ENCODE measurements at places on chromosomes 7 and 10. TPM values are rescaled to one million over a fixed set of nuclear protein-coding genes. Genes with fewer than 3 reads are reported as not detected.
A peak's percentile ranks its signal among the peaks of the same experiment; 100 is the strongest.

DNA sequence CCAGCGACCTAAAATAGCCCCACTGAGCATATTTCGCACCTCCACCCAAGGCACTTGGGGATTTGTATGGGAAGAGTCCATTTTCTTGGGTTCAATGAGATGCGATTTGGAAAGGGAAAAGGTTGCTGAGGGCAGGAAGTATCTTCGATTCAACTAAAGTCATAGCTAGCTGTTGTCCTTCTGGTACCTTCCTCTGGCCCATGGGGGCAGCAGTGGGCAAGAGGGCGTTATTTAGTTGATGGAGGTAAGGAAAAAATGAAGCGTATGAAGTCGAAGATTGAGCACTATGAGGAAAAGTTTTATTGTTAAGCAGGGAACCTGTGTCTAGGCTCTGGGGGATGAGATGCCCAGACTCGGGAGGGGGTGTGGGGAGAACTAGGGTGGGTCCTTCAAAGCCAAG, 135.4 kb downstream of the EVX1 start:
- no peak for DNase-seq

GRCh38 chr7:1909476-1909875, 239.4 kb downstream of the ELFN1 start:
- DNase-seq = no peak

GRCh38 chr10:3482200-3482993, 302.6 kb downstream of the KLF6 start:
- peak; percentile 50 for DNase-seq

DNA sequence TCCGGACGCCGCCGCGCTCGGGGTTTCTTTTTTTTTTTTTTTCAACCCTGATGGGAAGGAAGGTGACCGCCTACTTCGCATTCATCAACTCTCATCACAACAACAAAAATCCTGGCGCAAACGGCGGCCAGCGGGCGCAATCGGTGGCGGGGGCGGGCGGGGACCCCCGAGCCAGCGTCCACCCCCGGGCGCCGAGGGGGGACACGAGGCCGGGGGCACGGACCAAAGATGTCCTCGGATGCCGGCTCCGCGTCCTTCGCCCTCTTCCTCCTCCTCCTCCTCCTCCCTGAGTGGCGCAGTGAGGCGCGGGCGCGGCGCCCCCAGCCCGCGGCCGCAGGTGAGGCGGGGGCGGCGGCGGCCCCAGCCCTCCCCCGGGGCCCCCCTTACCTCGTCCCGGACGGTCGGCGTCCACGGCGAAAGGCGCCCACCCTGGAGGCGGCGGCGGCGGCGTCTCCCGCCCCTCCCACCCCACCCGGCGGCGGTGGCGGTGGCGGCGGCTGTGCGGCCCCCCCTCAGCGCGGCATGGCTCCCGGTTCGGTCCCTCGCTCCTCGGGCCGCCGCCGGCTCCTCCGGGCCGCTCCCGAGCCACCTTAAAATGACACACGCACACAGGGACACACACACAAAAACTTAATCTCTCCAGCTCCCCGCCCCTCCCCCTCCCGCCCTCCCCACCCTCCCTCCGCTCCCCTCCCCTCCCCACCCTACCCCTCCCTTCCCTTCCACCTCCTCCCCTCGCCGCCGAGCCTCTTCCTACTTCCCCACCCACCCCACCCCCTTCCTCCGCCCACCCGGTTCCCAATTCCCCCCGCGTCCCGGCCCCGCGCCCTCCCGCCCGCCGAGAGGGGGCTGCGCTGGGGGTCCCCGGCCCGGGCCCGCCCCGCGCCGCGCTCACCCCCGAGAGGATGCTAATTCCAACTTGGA, at the start of gene CTBP2:
Gene CTBP2, minus strand, starts transcription at position 632 of the 924 bp plus-strand sequence.
- peak; percentile 78 for DNase-seq

DNA sequence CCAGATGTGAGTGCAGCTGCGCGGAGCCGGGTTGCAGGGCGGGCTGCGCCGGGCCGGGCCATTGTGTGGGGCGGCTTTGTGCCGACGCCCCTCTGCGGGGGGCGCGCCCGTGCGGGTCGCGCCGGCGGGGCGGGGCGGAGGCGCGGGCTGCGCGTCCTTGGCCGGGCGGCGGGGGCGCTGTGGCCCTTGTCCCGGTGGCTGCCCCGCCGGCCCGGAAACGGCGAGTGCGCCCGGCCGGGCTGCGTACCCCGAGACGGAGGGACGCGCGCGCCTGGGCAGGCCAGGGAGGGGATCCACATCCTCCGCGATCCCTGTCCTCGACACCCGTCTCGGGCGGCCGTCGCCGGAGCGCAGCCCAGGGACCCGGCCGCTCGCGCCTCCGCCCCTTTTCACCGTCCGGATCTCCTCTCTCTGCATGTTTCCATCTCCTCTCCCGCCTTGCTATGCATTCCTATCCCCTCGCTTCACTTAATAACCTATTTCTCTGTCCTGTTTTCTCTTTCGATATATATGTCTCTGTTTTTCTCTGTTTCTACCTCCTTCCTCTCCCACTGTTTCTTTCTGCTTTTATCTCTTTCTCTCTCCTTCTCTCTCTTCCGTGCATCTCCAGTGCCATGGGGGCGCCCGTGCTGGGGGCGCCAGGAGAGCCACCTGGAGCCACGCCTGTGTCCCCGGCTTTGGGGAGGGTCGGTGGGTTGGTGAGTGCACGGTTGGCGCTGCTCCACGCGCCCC, 765 bp downstream of the PFKFB3 start:
- DNase-seq = peak; percentile 73

- DNase-seq = no peak
Measured at GRCh38 chr7:155864271-155864985, 52.2 kb upstream of the SHH start.

- no peak for DNase-seq
Measured at GRCh38 chr7:154917808-154918160, 85.1 kb downstream of the PAXIP1 start.

DNA sequence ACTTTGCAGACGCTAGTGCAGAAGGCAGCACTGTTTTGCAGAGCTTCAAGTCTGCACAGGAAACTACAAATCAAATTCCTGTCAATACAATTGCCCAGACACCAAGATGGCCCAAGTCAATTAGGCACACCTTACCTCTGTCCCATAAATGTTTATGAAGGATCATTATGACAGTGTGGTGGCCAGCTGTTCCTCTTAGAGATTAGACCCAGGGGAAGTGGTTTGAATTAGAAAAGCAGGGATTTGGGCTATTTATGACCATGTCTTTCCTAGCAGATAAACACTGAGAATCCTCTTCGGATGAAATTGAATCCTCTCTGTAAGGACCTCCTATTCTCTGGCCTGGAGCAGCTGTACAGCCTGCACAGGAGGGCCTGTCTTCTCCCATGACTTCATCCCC, 9.9 kb upstream of the NEUROG3 start:
- DNase-seq = no peak

DNA sequence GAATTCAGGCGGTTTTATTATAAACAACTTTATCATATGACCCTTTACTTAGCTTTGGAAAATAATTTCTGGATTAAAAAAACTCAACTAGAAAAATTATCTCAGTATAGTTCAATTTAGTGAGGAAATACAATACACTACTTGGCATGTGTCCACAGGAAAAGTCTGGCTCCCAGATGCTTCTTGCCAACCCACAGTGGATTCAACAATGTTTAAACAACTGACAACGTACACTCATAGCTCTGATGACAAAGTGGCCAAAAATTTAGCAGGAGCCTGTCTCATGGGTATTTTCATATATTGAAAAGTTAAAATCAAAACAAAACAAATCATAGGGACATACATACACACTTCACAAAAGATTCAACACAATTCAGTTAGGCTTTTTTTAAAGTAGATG, 158.8 kb downstream of the SKAP2 start:
- DNase-seq = no peak

DNA sequence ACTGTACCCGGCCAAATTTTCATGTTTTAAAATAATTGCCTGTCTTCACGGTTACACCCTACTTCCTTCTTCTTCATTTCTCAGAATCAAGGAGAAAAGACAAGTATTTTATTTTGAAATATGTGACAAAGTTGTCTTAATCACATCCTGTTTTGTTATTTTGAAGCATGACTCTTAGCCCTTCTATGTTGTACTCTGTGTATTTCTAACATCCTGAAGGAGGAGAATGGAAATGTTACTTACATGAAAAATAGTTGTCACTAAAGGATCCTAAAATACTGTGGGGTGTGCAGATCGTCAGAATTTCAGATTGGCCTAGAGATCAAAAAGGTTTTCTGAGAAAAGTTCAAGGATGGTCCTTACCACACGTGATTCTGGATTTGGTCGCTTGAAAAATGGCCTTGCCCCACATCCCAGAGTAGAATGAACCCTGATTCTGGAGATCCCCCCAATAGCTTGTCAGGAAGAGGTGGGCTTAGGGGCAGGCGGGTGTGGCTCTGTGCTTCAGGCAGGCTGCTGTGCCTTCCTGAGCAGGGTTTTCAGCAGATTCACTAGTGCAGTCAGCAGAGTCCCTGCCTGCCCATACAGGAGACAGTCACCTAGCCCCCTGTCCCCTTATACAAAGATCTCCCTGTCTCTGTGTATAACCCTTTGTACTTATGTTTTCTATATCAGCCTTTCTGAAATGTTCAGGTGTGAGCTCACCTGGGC, 8.6 kb downstream of the UPP1 start:
- DNase-seq = no peak

GRCh38 chr7:133365917-133366316, 113.0 kb downstream of the EXOC4 start:
- DNase-seq = no peak

DNA sequence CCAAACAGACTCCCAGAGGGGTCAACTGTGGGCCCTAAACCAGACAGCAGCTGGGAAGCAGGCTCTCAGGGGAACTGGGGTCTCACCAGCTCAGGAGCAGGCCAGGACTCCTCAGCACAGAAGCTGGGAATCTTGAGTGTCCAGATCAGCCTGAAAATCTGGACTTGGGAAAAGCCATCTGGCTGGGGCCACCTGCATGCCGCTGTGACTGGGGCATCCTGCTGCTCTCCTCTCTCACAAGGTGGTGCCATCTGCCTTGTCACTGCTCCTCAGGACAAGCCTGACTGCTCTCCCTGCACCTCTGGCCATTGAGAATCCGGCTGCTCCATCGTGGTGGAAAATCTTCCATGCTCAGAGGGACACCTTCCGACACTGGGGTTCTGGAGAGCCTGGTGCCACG, 141.4 kb downstream of the PLPP4 start:
- no peak for DNase-seq

GRCh38 chr10:34844448-34844847, 29.4 kb upstream of the PARD3 start:
- no peak for DNase-seq

DNA sequence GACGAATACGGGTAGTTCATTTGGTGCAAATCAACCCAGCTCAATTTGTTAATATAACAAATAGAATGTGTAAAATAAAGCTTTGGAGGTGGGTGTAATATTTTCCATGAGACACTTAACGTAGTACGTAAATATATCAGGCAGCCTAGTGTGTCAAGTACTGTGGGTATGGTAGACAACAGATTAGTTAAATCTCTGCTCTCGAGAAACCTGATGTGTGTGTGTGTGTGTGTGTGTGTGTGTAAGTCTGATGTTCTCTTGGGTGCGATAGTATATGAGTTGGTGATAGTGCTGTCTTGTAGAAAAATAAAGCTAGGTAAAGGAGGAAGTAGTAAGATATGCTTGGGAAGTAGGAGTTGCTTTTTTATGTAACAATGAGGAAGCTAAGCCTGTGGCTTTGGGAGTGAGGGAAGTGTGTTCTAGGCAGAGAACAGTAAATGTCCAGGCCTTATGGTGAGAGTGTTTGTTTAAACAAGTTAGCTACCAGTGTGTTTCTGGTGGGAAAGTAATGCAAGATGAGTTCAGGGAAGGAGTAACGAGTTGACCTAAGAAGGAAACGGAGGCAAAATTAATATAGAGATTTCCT, 26.1 kb downstream of the WAC start:
- no peak for DNase-seq

DNA sequence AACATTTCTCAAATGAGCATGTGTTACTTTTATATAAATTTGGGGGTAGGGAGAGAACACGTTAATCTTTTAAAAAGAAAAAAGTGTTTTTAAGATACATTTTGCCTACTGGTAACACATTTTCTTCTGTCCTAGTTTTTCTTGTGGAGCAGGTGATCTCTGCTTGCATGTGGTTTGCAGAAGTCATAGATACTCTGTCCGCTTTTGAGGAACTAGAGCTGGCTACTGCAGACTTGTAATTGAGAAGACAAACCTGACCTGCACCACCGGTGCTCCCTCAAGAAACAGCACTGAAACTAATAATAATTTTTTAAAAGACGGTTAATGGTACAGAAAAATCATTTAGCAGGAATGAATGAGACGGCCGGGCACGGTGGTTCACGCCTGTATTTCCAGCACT, 243.1 kb downstream of the KIAA1217 start:
- DNase-seq = no peak

- DNase-seq = peak; percentile 21
Measured at GRCh38 chr10:43120929-43121314, 17.3 kb upstream of the CSGALNACT2 start.

GRCh38 chr7:103810112-103810744, 179.2 kb downstream of the RELN start:
- DNase-seq = no peak

- no peak for DNase-seq
Measured at GRCh38 chr10:32376771-32377170, 29.8 kb upstream of the EPC1 start.

DNA sequence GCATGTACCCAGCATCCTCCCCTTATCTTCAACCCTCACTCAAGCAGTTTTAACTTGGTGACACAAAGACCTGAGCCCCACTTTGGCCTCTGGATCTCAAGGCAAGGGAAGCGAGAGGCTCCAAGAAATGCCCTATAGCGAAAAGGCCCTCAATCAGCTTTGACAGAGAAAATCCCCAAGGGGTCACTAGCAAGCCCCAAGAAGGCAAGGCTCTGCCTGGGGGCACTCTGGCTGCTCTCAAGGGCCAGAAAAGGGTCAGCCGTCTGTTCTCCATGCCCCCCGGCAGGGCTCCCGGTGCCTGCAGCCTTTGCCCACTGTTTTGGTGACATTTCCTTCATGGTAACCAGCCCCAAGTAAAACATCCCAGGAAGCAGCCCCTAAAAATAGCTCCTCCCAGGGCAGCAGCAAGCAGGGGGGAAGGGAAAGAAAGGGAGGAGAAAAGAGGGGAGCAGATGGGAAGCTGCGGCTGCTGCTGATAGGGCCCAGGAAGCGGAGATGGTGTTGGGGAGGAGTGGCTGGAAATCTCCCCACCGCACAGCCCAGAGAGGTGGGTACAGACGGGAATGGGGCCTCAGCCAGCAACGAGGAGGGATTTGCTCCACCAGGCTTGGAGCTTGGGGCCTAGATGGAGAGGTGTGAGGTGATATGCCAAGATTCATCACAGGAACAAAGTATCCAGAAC, 7.1 kb downstream of the CAMK2G start:
- no peak for DNase-seq

The PTPN20 gene
- total RNA-seq = 3.5 TPM

The SEMA3E gene
- total RNA-seq = not detected

The BEND7 gene
- 25.8 TPM for total RNA-seq

The ELMO1 gene
- total RNA-seq = 25.0 TPM

The CRYGN gene
- total RNA-seq = not detected

The C10orf62 gene
- total RNA-seq = not detected

The MACC1 gene
- total RNA-seq = not detected

The NME8 gene
- not detected for total RNA-seq

The ADIRF gene
- total RNA-seq = 193 TPM

The AOC1 gene
- total RNA-seq = 0.95 TPM

The RRP12 gene
- total RNA-seq = 24.6 TPM

The MLXIPL gene
- total RNA-seq = 5.4 TPM

The IKZF5 gene
- 11.4 TPM for total RNA-seq

The PKD1L1 gene
- total RNA-seq = 0.28 TPM

The THSD7A gene
- 3.6 TPM for total RNA-seq

All from ovary (tissue), 10 donors.